CD4-positive, alpha-beta T cell treated with Interleukin-1 beta for 1 hour (primary cell): ENCODE measurements at places on chromosomes 1 and 21.

DNA sequence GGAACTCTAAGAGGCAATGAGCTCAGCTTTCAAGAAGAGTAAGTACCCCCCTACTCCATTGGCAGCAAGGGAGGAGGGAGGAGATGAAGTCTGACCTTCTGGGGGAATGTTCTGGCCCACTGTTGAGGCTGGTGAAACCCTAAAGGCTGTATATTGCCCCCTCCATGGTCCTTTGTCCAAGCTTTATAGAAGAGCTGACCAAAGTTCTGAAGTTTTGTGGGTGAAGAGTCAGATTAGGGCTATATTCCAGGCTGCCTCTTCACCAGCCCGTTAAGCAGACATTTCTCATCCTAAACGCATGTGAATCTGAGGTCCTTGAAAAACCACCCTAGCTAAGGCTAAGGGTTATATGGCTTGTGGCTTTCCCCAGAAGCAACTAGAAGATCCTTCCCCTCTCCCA is 1.4 kb downstream of the C1orf94 start:
- no peak for DNase-seq

- peak; percentile 67 for DNase-seq
Observed at GRCh38 chr1:226436855-226437491, 29.1 kb upstream of the PARP1 start.

GRCh38 chr1:175131095-175131494 is 61.5 kb downstream of the KIAA0040 start:
- DNase-seq: no peak

DNA sequence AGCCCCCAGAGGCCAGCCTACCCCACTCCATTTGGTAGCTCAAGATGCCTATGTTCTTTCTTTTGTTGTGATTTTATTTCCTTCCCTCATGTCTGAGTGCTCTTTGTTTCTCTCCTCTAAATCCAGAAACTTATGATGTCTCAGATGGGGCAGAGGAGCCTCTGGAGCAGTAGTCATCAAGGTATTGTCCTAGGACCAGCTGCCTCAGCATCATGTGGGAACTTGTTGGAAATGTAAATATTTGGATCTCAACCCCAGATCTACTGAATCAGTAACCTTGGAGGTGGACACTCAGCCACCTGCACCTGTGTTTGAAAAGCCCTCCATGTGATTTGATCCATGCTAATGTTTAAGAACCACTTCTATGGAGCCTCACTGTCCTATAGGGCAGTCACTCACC is 593.1 kb upstream of the PLXNA2 start:
- no peak for DNase-seq

DNA sequence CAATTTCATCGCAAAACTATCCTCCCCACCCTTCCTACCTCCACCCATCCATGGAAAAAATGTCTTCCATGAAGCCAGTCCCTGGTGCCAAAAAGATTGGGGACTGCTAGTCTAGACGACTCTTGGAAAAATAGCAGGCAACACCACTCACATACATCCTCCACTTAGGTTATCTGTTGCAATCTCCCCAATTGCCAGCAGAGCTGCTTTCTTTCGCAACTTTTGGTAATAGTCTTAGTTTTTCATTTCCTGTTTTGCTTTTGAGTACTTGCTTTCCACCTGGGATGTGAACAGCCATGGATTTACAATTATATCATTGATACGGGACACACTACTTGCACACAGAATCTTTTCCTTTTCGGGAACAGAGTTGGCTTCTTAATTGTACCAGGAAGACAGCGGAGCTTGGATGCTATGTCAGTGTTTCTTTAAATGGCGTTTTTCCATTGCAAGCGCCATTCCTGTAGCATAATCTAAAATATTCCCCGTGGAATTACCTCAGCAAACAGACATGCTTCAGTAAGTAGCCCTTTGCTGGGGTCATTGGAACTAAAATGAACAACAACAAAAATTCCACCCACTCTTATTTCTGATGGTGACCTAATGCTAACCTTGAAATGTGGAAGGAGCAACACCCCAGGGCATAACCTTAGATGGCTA is 183.3 kb upstream of the ADGRL2 start:
- DNase-seq: no peak

GRCh38 chr1:72623299-72623708 is 341.0 kb upstream of the NEGR1 start:
- DNase-seq: no peak
